ENCODE measurements at places on chromosomes 6 and 20. TPM values are rescaled to one million over a fixed set of nuclear protein-coding genes. Genes with fewer than 3 reads are reported as not detected.

The TAF4 gene
- 26.8 TPM for total RNA-seq

The SLC35D3 gene
- total RNA-seq: not detected

The APOBEC2 gene
- not detected for total RNA-seq

The ARFGEF3 gene
- 3.8 TPM for total RNA-seq

The PDCD2 gene
- total RNA-seq: 127 TPM

The ENTPD6 gene
- total RNA-seq: 89.2 TPM

The EBF4 gene
- total RNA-seq: 11.4 TPM

The C6orf141 gene
- total RNA-seq: 31.6 TPM

The WFDC2 gene
- total RNA-seq: 1.1 TPM

The NKX2-4 gene
- not detected for total RNA-seq

The TAP1 gene
- total RNA-seq: 32.2 TPM

The HSPA12B gene
- not detected for total RNA-seq

The CLVS2 gene
- not detected for total RNA-seq

The ZNF292 gene
- total RNA-seq: 35.3 TPM

The PKIB gene
- 24.0 TPM for total RNA-seq

The TPX2 gene
- 163 TPM for total RNA-seq

The EFCAB8 gene
- total RNA-seq: 0.42 TPM

The SAMD10 gene
- 4.2 TPM for total RNA-seq

The SLC24A3 gene
- total RNA-seq: not detected

The NOX3 gene
- total RNA-seq: not detected

The RBM24 gene
- 3.3 TPM for total RNA-seq

The B3GAT2 gene
- total RNA-seq: not detected

The KCNB1 gene
- total RNA-seq: 0.79 TPM

The TNFRSF6B gene
- 147 TPM for total RNA-seq

The SLC35F1 gene
- total RNA-seq: 0.07 TPM

The TBX18 gene
- 14.4 TPM for total RNA-seq

DNA sequence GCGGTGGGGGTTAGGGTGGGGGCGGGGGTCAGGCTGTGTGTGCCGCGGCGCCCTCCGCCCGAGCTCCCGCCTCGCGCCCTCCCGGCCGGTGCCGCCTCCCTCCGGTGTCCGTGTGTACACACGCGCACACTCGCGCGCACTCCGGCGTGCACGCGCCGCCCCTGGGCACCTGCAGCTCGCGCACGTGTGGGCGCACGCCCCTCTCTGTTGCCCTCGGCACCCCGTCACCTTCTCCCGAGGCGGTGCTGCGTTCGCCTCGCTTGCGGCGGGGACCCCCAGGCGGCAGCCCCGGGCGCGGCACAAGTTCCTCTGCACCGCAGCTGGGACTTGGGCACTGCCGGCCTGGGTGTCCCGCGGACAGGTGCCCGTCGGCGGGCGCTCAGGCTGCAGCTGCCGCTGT lies 525 bp downstream of the MACROD2 start:
- DNase-seq: no peak

DNA sequence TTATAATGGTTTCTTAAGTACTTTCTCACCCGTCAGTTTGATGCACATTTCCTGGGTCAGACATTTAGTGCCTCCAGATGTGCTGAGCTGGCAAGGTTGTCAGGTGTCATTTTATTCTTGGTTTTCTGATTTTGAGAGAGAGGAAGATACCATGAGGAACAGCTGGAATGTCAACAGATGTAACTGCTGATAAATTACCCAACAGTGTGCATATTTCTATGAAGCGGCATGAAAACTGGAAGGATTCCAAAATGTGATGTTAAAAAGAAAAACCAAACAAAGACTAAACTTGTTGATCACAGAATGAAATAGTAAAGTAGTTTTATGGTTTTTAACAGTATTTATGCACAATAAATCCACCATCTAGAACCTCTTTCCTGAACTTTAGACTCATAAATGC lies 447.3 kb downstream of the HDGFL1 start:
- DNase-seq: no peak

- peak; percentile 74 for DNase-seq
Observed at GRCh38 chr6:30101444-30102413, 11.2 kb downstream of the TRIM31 start.

GRCh38 chr6:49155316-49155715 lies 307.7 kb downstream of the MMUT start:
- DNase-seq: no peak

DNA sequence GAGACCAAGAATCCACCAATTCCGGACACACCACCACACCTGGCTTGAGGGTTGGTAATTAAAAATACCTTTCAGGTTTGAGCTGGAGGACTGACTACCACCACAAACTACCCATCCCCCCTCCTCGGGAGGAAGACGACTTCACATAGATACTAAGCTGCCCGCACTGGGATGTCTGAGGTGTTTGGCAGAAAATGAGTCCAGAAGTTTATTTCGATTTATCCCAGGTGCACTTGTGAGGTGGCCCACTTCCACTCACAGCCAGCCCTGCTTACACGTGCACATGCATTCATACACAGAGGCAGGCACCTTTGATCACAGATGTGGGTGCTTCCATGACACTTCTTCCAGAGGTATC lies 187.1 kb downstream of the ID4 start:
- DNase-seq: no peak

- DNase-seq: no peak
Observed at GRCh38 chr6:34332251-34333198, 59.9 kb downstream of the NUDT3 start.

GRCh38 chr20:45268531-45268930 lies 14.2 kb upstream of the SLPI start:
- DNase-seq: no peak

GRCh38 chr6:45577836-45578504 lies 200.2 kb upstream of the SUPT3H start:
- DNase-seq: no peak

DNA sequence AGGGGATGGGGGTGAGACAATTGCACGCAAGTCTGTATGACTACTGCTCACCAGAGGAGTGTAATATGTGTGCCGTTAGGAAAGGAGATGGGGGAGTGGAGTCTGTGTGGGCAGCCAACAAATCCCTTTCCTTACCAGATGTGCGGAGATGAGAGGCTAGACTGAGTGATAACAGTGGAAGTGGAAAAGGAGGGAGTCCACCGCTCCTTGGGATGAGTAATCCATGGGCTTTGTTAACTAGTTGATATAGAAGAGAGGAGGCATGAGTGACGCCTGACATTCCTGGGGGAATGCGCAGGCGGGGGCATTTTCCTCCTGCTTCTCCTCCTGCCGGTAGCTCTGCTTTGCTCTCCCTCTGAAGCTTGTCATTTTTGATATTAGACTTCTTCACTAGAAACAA lies 13.5 kb upstream of the SMIM26 start:
- DNase-seq: no peak

DNA sequence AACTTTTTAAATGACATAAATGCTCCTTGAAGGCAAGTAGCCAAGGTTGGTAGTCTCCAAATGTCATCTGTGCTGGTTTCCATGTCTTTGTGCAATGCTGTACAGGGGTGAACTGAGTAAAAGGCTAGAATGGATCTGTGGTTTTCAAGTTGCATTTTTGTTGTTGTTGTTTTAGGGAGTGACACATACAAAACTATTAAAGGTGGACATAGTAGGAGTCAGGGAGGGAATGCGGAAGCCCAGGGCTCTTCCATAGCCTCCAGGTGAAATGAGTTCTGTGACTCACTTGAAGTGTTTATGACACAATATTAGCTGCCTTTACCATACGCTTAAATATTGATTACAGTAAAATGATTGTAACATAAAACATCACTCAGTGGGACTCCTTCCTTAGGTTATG lies 22.5 kb upstream of the QKI start:
- peak; percentile 81 for DNase-seq

- no peak for DNase-seq
Observed at GRCh38 chr6:157203764-157204163, 119.6 kb downstream of the TMEM242 start.

- DNase-seq: no peak
Observed at GRCh38 chr6:94254689-94255088, 835.3 kb upstream of the EPHA7 start.

GRCh38 chr6:33195304-33196165 lies 3.3 kb upstream of the COL11A2 start:
- DNase-seq: no peak

- no peak for DNase-seq
Observed at GRCh38 chr20:21509079-21509596, 4.7 kb downstream of the NKX2-2 start.

GRCh38 chr6:49995278-49995677 lies 25.9 kb upstream of the DEFB113 start:
- no peak for DNase-seq

- DNase-seq: no peak
Observed at GRCh38 chr6:129895692-129896091, 34.6 kb upstream of the TMEM244 start.

- DNase-seq: no peak
Observed at GRCh38 chr6:136860043-136860442, 37.7 kb downstream of the PEX7 start.

DNA sequence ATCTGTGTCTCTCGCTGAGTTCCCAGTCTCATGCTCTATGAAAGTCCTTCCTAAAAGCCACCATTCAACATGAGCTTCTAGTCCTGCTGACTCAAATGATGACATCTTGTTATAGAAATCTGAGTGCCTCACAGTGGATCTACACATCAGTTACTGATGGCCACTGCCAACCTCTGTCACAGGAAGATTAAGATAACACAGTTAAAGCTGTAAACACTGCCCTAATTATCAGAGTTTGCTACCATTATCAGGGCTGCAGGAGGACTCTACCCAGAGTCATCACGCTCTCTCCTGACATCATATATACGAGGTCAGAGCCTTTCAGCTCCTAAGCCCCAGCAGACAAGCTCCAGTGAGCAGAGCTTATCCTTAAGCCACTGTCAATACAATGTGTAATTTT lies 63.2 kb downstream of the HIVEP2 start:
- no peak for DNase-seq

DNA sequence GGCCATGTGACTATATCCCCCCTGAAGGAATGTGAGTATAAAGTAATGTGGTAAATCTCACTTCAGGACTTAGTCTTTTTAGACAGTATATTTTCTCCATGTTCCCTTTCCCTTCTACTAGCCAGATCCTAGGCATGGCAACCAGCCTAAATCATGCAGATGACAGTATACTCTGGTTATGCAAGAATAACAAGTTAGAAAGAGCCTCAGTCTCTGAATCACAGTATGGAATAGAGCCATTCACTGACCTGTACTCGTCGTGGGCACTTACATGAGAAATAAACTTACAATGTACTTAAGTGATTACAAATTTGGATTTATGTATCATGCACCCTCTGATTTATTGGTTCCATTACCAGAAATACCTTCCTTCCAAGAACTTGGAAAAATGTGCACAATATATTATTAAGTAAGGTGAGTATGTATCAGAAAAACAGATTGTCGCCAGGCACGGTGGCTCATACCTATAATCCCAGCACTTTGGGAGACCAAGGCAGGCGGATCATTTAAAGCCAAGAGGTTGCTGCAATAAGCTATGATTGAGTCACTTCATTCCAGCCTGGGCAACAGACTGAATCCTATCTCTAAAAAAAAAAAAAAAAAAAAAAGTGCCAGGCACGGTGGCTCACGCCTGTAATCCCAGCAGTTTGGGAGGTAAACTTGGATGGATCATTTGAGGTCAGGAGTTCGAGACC lies 25.1 kb upstream of the FAM8A1 start:
- DNase-seq: no peak

DNA sequence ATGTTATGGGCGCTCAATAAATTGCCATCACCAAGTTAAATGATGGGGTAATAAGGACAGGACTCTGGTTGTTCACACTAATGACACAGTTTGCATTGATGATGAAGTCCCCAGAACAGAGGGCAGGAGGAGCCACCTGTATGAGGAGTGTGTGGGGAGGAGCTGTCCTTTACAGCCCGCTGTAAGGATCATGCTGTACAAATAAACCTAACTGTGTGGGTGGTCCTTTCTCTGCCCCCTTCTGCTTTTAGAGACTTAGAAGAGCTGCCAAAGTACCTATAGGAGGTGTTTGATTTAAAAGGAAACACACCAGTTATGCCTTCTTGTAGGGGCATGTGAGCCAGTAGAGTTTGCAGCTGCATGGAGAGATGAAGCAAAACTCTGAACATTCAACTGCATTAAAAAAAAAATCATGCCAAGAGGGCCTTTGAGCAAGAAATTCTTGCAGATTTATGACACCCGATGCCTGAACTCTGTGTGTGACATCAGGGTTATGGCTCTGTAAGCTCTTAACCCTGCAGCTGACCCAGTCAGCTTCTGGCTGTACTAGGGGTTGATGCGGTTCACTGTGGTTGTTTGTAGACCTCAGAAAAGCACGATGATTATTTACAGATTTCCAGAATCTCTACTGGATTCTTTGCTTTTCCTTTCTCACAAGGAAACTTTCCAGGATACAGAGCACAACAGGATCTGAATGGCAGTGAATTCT lies 67.4 kb downstream of the UST start:
- no peak for DNase-seq

GRCh38 chr6:80930376-80930775 lies 822.1 kb downstream of the TENT5A start:
- DNase-seq: no peak

DNA sequence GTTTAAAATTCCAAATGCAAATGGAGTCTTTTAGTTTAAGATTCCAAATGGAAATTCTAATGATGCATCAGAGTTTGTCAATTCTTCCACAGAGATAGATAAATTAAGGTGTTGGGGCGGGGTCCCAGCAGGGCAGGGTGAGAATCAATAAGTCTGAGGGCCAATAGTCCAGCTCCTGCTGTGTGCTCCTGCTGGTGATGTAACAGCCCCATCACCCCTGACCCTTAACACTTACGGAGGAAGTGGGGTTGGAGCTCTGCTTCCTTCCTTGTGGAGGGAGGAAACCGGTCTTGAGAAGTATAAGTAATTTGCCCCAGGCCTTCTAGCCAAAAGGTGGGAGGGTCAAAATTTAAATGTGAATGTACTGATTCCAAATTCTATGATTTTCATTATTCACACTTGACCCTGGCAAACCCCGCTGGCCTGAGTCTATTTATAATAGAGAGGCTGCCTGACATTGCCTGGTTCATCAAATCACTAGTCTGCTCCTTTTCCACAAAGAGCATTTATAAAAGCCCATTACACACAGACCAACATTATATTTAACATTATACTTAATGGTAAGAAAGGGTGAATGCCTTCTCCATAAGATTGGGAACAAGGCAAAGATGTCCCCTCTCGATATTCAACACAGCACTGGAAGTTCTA lies 17.2 kb downstream of the ZBTB2 start:
- DNase-seq: no peak

DNA sequence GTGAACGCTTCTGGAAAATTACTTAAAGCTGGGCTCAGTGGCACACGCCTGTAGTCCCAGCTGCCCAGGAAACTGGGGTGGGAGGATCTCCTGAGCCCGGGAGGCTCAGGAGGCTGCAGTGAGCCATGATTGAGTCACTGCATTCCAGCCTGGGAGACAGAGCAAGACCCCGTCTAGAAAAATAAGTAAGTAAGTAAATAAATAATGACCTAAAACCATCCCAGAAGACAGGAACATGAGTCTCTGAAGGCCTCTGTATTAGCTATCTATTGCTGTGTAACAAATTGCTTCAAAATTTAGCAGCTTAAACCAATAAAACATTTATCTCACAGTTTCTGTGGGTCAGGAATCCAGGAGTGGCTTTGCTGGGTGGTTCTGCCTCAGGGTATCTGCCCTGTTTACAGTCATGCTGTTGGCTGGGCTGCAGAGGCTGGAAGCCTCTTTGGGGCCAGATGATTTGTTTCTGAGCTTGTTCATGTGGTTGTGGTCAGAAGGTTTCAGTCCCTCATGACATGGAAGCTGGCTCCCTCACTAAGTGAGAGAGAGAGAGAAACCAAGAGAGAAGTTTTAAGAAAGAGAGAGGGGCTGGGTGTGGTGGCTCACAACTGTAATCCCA lies 48.4 kb upstream of the NCOA3 start:
- DNase-seq: peak; percentile 74
